NCI-H1930 (cell line): ENCODE measurements at places on chromosomes 13 and 19.
A peak's percentile ranks its signal among the peaks of the same experiment; 100 is the strongest.

- DNase-seq, result no peak
These were observed 4.3 kb upstream of the UPK1A start for GRCh38 chr19:35661995-35662340.

DNA sequence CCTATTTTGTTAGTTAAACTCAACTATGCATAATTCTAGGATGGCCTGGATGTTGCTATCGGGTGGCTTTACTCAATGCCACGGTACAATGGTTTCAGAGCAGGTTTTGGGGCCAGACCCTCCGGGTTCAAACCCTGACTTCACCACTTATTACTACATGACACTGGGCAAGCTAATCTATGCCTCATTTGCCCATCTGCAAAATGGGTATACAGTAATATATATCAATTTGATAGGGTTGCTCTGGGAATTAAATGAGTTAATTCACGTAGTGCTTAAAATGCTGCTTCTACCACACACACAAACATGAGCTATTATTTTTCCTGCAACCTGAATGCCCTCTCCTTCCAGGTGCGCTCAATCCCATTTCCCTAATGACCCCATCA is 839 bp downstream of the ESD start:
- DNase-seq, result no peak

GRCh38 chr13:112132142-112132541 is 65.2 kb downstream of the SOX1 start:
- DNase-seq, result no peak

- no peak for DNase-seq
These were observed 38.2 kb downstream of the MZT1 start for GRCh38 chr13:72689181-72689696.

GRCh38 chr19:5036698-5037563 is 68.0 kb downstream of the KDM4B start:
- DNase-seq, result no peak

DNA sequence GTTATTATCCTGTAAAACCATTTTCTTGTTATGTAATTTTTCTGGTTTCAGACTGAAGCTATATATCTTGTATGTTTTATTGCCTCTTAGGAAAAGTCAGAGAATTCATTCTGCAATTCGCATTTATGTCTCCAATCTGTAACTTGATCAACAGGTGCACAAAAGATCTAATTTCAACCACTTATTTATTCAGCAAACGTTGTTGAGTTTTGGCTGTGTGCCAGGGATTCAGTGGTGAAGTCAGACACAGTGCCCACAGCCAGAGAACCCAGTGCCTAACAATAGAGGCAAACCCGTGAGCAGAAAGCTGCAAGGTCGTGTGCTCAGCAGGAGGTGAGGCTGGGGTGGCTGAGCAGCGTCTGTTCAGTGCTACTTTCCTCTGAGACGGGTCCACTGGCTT is 119.5 kb upstream of the MCF2L start:
- peak; percentile 68 for DNase-seq

GRCh38 chr13:59088716-59089115 is 1075.0 kb downstream of the DIAPH3 start:
- DNase-seq, result no peak

DNA sequence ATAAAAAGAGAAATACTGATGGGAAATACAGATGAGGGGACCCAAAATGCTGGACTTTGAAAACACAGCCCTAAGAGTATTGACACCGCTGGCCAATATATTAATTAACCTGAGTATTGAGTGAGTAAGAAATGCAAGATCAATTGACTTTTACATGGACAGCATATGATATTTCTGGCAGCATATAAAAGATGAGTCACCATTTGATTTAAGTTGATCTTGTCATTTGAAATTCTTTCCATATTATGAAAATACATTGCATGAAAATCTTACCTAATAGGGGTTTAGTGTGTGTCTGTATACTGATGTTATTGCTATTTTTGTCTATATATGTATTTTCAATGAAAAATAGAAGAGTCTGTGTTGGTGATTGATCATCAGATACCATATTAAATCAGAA is 619.6 kb downstream of the KCTD12 start:
- DNase-seq, result no peak

GRCh38 chr19:29018542-29018941 is 194.4 kb downstream of the UQCRFS1 start:
- no peak for DNase-seq

DNA sequence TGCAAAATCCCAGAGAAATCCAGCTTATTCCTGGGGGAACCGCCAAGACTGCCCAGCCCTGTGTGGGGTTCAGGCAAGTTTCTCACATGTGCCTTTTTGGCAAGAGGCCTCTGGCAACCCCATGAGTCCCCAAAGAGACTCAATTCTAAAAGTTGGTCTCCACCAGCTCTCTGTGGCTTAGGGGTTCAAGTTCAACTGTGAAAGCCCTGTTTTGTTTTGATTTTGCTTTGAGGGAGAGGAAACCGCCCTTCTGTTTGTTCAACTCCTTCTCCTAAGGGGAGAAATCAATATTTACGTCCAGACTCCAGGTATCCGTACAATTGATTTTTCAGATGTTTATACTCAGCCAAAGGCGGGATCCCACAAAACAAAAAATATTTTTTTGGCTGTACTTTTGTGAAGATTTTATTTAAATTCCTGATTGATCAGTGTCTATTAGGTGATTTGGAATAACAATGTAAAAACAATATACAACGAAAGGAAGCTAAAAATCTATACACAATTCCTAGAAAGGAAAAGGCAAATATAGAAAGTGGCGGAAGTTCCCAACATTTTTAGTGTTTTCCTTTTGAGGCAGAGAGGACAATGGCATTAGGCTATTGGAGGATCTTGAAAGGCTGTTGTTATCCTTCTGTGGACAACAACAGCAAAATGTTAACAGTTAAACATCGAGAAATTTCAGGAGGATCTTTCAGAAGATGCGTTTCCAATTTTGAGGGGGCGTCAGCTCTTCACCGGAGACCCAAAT is 583 bp upstream of the LDLR start:
- no peak for DNase-seq

DNA sequence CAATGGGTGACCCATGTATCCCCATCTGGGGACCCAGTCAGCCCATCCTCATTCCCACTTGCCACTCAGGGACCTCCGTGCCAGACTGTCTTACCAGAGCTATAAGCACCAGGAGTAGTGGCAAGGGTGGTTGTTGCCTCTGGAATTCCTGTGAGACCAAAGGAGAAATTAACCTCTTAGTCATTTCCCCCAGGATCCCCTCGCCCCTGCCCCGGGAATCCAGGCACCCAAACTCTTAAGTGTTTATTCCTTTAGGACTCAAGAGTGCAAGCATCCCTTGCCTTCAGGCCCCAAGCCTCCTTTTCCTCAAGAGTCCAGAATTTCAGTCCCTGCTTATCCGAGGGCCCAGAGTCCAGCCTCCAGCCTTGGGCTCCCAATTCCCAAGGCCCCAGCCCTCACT is 9.2 kb downstream of the NTN5 start:
- no peak for DNase-seq

- no peak for DNase-seq
These were observed 1.1 kb downstream of the INSR start for GRCh38 chr19:7292950-7293761.

DNA sequence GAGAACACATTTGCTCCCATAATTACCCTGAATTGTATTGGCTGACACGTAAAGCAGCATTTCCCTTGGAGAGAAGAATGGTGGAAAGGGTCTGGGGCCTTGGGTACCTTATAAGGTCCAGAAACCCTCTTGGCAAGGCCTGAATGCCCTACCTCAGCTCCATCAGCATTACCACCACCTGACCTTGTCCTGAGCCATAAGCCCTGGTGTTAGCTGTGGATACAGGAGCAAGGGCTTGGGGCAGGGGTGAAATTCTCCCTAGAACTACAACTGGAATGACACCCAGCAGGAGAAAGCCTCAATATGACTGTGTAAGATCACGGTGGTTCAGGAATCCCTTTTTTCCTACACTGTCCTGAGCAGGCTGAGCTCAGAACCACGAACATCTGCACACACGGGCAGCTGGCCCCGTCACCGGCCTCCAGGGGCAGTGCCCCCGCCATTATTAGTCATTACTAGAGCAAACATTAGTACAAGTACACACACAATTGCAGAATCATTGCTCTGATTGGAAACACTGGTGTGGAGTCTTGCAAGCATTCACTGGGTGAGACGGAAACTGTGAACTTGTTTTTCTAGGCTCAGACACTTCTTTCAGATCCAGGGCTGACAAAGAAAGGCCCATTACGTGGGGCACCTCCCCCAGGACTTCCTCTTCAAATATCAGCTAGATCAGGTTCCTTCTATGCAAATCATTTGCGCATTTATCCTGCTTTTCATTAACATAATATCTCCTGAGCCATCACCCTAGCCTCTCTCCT is 26.8 kb upstream of the MTIF3 start:
- peak; percentile 21 for DNase-seq

GRCh38 chr13:29458419-29458818 is 137.1 kb downstream of the SLC7A1 start:
- no peak for DNase-seq

DNA sequence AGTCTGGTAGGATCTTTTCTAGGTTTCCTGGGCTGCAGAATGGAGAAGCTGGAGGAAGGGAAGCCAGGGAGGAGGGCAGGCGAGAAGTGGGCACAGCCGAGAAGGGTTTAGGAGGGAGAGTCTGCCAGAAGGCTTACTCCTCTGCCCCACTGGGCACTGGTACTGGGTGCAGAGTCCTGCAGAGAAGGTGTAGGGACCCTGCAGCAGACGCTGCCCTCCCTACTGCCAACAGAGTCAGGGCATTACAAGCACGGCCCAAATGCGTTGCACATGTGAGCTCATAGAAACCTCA is 726 bp upstream of the PEPD start:
- DNase-seq, result no peak

DNA sequence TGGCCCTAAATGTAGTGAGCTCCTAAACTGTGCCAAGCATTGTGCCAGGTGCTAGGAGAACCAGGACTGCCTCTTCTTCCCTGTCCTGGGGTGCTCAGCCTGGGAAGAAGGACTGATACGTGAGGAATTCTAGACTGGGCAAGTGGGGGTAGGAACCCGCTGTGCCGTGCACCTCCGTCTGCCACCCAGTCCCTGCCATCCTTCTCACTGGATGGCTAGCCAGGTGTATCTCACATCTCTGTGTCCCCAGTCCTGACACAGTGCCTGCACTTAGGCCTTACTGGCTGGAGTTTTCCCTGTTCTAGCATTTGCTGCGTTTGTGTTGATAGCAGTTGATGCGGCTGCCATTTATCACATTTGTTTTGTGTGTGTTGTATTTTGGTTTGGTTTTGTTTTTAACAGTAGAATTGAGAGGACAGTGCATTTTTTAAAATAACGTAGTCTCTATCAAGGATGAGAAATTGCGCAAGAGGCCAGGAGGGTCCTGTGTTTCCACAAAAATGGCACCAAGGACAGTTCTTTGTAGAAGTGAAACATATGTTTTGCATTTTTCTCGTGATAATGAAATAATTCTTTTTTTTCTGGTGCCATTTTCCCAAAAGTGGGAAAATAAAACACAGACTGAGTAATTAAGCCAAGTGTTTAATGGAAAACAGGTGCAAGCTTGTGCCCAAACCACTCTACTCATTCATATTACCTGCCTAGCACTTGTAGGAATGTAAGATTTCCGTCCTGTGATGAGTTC is 4.7 kb upstream of the GPR183 start:
- no peak for DNase-seq

DNA sequence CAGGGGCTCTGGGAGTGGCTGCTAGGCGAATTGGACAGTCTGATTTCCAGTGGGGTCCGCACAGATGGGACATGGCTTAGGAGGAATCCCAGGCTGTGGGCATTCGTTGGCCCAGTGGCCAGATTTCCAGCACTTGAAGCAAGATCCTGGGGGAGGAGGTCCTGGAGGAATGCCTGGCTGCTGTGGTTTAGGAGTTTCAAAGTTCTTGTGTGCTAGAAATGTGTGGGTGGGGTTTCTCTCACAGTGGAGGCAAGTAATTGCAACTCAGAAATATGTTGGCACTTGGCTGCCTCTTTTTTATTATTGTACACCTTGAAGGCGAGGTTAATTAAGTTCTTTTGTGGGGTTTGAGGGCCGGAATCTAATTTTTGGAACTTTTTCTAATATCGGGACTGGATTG is 17.1 kb downstream of the IGFL3 start:
- no peak for DNase-seq

GRCh38 chr13:110265682-110266430 is 41.1 kb downstream of the COL4A1 start:
- no peak for DNase-seq

DNA sequence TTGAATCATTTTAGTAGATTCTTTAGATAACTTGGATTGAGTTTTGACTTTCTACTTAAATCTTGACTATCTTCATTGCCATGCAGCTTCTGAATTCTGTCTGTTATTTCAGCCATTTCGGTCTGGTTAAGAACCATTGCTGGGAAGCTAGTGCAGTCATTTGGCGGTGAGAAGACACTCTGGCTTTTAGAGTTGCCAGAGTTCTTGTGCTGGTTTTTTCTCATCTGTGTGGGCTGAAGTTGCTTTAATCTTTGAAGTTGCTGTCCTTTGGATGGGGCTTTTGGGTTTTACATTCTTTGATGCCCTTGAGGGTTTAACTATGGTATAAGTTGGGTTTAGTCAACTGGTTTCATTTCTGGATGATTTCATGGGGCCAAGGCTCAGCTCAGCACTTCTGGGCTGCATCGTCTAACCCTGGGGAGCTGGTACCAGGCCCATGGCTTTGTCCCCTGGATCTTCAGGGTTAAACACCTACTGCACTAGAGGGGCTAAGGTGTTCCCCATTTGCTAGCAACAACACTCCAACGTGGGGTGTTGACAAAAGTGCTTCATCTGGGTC is 10.0 kb upstream of the IGFL2 start:
- DNase-seq, result no peak

DNA sequence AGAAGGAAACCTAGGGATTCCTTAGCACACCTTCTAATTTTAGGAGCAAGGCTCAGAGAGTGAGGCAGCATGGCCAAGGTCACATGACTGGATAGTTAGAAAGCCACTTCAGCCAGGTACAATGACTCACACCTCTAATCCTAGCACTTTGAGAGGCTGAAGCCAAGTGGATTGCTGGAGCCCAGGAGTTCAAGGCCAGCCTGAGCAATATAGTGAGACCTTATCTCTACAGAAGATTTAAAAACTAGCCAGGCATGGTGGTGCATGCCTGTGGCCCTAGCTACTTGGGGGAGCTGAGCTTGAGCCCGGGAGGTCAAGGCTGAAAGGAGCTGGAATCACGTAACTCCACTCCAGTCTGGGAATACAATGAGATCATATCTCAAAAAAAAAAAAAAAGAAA is 69.2 kb downstream of the TEX26 start:
- no peak for DNase-seq

DNA sequence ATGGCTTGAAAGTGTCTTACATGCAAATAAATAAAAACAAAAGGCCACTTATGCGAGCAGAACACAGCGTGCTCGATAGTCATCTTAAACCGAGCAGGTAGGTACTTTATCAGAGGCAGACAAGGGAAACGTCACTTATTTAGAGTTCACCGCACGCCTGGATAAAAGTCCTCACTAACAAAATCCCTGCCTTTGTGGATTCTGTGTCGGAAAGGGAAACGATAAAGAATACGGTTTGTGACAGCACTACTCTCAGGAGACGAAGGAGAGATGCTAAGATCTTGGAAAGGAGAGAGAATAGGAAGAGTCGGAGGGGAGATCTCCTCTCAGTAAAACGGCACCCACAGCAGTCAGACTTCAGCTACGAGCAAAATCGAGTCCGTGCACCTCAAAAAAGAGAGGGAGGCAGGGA is 581 bp downstream of the RCBTB1 start:
- DNase-seq, result no peak
